ENCODE measurements at places on chromosomes 7 and 10.

GRCh38 chr7:30796105-30796869 lies 25.1 kb downstream of the MINDY4 start:
- DNase-seq, result no peak

- no peak for DNase-seq
Measured at GRCh38 chr7:138316421-138317043, 143.5 kb upstream of the TRIM24 start.

DNA sequence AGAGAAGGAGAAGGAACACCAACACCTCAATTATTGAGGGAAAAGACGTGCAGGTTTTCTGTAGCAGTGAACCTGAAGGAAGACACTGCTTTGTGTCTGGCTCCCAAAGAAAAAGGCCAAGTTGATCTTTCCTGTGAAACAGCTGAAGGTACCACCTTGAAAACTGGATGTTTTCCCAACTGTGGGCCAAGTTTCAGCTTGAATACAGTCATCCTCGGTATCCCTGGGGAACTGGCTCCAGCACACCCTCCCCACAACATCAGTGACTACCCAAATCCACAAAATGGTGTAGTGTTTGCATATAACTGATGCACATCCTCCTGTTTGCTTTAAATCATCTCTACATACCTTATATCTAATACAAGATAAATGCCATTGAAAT lies 297.0 kb upstream of the PITRM1 start:
- no peak for DNase-seq

DNA sequence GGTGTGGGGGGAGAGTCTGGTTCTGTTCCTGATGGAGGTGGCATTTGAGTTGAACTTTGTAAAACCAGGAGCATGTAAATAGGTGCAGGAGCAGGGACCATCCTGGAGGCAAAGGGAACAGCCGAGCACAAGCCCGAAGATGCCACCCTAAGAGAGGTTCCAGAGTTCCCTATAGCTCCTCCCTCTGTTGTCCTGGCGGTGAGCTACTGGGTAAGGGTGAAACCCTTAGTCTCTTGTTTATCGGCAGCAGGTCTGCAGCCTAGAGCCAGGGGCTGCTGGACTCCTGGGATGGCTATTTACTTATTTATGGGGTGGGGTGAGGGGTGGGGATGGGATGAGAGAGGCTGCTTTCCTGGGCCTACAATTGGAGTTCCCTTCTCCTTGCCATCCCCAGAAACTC lies 6.5 kb upstream of the LBX1 start:
- no peak for DNase-seq

DNA sequence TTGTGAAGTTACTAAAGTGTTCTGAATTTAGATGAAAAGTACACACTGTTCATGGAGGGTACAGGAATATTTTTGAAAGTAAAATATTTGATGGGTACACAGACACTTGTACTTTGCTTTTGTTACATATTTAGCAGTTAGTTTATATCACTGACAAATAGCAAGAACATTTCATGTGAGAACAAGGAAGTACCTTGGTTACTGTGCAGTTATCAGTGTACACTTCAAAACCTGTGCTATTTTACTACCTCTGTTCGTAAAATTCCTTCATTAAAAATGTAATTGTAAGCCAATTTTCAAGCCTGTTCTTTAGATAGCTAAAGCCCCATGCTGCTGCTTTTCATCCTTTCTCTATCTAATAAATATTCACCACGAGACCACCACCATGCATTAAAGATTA lies 39.8 kb upstream of the WASL start:
- DNase-seq, result no peak

- no peak for DNase-seq
Measured at GRCh38 chr7:14850039-14850438, 52.5 kb downstream of the DGKB start.

DNA sequence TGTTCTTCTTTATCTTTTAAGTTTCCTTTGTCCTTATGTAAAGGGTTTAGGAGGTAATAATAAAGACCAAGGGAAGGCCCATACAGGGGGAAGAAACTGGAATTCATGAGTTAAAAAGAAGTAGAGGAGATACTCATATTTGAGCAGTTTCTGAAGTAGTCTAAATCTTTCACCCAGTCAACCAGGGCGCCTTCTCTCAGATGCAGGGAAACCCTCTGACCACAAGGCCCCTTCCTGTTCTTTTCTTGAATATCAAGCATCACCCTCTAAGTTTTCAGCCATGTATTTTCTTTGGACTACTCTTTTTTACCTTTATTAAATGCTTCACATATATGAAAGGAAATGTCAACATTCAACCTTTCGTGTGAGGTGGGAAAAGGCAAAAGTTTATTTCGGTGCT lies 630.8 kb downstream of the SUGCT start:
- DNase-seq, result no peak

DNA sequence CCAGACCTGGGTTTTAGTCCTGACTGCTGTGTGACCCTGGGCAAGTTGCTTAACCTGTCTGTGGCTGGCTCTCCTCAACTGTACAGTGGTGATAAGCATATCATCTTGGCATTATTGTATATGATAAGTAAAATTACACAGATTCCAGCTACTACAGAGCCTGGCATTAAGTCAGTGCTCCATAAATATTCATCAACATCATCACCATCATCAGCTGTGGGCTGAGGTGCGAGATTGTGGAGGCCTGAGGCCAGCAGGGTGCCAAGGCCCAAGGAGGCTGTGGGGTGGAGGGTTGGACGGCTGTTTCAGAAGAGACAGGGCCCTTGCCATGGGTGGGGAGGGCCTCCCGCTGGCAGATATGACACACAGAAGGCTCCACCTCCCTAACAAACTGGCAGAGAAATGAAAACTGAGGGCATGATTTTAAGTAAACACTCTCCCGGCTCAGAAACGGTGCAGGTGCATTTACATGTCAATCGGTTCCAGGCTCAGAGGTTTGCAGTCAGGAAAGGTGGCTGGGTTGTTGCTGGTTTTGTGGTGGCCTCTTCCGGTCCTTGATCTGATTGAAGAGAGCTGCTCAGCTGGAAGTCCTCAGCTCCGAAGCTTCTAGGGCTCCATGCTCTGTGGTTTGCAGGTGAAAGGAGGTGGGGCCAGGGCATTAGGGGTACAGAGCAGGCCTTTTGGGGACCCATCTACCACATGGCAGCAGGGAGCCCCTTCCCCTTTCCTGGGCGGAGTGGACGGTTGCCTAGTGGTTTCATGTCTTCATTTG lies 10.2 kb downstream of the CRYGN start:
- no peak for DNase-seq

DNA sequence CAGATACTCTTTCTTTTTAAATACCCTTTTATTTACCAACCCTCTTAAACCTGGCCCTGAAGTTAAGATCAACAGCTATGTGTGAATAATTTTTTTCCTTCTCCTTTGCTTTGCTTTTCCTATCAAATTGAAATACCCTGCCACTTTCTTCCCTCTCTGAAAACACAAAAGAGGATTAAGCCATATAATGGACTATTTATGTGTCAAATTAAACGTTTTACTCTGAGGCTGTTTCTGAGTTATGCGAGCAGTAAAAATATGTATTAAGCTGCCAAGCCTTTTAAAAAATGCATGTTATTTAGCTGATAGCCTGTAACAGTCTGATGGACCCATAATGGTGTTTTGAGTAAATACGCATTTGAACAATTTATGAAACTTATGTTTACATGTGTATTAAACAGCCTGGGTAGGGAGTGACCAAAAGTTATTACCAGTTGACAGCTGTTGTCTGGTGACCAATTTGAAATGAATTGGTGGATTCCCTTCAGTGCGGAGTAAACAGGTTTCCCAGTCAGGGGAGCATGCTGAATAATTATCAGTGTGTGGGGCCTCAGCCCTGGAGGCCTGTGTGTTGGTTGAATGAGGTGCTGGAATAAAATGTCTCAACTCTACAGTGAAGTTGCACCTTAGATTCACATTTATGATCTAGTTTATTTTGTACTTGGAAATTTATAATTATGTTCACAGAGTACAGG lies 89.6 kb downstream of the AUTS2 start:
- no peak for DNase-seq

DNA sequence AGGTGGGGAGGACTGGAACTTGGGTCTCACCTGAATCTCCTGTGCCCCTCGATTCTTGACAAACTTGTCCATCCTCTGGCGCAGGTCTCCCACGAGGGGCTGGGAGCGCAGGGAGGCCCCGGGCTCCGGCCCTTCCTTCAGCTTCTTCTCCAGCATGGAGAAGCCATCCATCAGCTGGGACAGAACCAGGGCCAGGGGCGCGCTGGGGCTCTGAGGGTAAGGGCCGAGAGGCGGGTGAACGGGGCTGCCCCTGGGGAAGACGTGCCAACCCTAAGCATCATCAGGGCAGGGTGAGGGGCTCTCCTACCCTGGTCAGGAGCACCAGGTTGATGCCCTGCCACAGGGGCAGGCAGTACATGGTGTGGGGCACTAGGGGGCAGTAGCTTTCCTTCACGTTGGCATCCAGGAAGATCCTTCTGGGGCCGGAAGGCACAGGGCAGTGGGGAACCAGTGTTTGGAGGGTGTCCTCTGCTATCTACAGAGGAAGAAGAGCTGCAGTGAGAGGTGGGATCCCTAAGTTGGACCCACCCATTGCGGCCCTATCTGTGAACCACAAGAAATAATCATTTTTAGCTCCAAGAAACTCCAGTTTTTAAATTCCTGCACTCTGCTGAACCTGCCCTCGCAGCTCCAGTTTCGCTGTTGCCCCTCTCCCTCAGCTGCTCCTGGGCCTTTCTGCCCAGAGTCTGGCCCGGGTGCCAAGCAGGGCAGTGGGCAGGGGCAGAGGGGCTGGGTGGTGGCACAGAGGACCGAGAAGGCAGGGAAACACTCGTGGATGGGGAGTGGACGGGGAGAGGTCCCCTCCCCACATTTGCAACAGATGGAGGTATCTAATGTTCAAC lies 10.8 kb upstream of the PYROXD2 start:
- DNase-seq, result no peak

DNA sequence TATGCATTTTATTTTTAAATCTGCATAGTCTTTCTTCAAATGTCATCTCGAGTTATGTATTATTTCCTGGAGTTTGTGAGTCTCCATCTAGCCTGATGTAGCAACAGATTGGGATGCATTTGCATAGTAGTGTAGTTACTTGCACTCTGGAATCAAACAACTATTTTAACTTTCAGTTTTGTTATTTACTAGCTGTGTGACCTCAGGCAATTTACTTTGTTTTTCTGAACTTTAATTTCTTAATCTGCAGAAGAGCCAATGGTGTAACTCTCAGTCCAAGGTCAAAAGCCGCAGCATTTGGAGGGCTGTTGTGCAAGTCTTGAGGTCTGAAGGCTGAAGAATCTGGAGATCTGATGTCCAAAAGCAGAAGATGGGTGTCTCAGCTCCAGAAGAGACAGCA lies 175.8 kb upstream of the SORCS1 start:
- no peak for DNase-seq

- DNase-seq, result no peak
Measured at GRCh38 chr10:117492504-117492903, 50.0 kb upstream of the EMX2 start.

GRCh38 chr10:97072851-97073665 lies 112.7 kb downstream of the SLIT1 start:
- peak; percentile 76 for DNase-seq

DNA sequence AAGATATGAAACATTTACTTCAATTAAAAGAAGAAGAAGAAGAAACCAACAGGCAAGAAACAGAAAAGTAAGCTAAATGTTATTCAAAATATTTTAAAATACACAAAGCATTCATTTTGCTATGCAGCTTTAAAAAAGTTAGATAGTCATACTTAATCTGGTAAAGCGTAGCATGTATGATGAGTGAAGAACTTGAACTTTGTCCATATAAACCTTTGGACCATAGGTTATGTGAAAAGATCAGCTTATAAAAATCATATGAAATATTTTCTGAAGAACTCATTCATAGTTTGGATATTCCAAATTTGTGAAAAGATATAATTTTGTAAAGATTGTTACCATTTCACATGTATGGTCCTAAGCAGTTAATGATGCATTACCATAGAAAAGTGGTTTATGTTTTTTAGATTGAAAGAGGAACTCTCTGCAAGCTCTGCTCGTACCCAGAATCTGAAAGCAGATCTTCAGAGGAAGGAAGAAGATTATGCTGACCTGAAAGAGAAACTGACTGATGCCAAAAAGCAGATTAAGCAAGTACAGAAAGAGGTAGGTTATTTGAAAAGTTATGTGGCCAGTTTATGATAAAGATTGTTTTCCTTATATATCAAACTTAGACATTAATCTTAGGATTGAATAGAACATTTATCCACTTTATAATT lies 37.3 kb downstream of the KIF20B start:
- no peak for DNase-seq

DNA sequence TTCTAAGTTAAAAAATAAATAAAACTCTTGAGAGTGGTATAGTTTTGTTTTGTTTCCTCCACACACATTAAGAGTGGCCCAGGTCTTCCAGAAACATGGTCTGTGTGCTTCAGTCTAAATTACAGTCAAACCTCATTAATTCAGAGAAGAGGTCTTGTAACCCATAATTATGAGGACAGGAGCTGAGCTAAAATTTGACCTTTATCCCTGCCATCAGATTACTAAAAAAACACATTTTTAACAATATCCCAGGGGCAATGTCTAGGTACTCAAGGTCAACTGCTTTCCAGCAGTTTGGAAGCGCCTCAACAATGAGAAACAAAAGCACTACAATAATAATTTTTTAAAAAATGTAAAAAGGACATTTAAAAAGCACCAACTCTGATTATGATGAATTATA lies 184.1 kb upstream of the PFKP start:
- DNase-seq, result no peak

DNA sequence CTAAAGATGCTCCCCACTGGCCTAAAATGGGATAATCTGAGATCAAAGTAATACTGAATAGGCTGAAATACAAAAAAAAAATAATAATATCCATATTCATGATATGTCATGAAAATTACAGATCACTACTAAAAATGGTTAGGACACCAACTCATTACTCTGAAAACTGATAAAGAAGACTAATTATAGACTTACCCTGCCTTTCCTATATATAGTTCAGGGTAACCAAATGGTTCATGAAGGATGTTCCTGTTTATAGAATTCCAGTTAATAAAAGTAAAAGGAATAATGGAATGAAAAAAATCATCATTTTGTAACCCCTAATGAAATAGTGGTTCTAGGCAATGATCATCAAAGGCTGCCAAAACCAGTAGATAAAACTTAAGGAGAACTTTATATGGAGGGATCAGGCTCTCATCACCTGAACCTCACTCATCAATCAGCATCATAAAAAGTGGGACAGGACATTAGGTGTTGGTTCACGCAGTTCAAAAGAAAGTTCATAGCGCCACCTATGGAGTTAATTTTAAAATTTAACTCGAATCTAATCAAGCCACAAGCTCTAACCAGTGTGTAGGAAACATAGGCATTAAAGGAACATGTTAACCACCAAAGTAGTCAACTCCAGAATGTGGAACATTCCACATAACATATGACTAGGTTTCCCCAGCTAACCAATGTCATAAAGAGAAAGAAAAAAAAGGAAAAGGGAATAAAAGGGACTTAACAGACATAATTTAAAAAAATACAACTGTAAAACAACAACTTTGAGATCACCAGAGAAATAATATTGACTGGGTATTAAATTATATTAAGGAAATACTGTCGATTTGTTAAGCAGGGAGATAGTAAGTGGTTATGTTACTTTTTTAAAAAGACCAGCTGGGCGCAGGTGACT lies 35.7 kb downstream of the P4HA1 start:
- DNase-seq, result no peak

- DNase-seq, result no peak
Measured at GRCh38 chr10:61278556-61278955, 174.6 kb downstream of the TMEM26 start.

Data from stimulated activated CD8-positive, alpha-beta memory T cell treated with anti-CD3 and anti-CD28 coated beads, Interleukin-2, amount 100 ng/mL, for 48 hours (primary cell).